Renal cortex interstitium (tissue), 15 donors: ENCODE measurements at places on chromosomes 16 and 17. TPM values are rescaled to one million over a fixed set of nuclear protein-coding genes. Genes with fewer than 3 reads are reported as not detected.

The GNGT2 gene
- polyA plus RNA-seq: 1.9 TPM

DNA sequence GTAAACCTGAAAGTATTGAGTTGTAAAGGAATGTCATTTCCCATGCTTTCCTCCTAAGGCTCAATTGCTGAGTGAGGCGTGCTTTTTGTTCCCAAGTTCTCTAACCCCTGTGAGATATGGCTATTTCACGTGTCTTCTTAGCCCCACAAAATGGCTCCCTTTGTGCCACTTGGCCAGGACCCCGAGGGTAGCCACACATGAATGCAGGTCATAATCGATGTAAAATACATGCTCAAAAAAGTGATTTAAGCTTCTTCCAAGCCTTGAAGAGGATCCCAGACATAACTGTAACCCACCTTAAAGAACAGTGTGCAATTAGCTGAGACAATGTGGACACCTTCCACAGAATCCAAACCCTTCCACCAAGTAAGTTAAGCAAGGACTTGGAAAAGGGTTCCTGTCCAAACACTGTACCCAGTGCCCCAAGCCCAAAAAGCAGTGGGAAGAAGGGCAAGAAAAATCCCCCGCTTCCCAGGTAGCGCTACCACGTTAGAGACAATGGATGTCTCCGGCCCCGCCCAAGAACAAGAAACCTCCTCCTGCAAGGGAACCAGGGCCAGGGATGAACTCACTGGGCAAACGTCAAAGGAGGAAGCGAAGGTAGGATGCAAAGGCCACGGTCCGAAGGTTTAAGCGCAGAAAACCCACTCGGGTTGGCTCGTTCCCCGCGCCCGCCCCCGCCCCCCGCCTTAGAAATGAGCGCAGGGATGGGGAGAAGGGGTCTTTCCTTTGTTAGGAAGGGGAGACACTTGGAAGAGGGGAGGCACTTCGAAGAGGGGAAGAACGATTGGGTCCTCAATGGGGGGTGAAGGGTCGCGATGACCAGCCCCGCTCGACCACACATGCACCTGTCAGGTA lies 1.2 kb downstream of the JPT1 start:
- DNase-seq: peak; percentile 17

The EVI2A gene
- 1.5 TPM for polyA plus RNA-seq

GRCh38 chr17:30568117-30568430 lies 90.9 kb downstream of the GOSR1 start:
- no peak for DNase-seq

- DNase-seq: no peak
Observed at GRCh38 chr17:9225305-9226101, 204.2 kb downstream of the NTN1 start.

The KRT40 gene
- not detected for polyA plus RNA-seq

- no peak for DNase-seq
Observed at GRCh38 chr17:66474806-66475497, 172.5 kb downstream of the PRKCA start.

GRCh38 chr16:12406926-12407690 lies 396.6 kb downstream of the CPPED1 start:
- DNase-seq: no peak

- DNase-seq: no peak
Observed at GRCh38 chr16:68486502-68487202, 38.3 kb upstream of the SMPD3 start.

The NPIPB9 gene
- 1.7 TPM for polyA plus RNA-seq

The RUSF1 gene
- 86.3 TPM for polyA plus RNA-seq

DNA sequence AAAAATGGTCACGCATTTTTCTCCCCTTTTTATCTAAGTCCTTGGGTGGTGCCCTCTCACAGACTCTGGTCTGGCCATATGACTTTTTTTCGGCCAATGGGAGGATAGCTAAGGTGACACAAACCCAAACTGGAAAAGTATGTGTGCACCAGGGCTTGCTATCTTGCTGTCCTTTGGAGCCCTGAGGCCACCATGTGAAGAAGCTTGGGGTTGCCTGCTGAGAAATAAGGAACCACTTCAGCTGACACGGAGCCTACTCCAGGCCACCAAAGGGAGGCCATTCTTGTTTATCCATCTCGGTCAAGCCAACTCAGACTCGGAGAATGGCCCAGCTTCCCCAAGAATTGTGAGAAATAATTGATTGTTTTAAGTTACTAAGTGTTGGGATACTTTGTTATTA lies 111.4 kb upstream of the ZFHX3 start:
- no peak for DNase-seq

The SMIM36 gene
- not detected for polyA plus RNA-seq

GRCh38 chr16:13110124-13110796 lies 208.9 kb downstream of the SHISA9 start:
- peak; percentile 65 for DNase-seq

- DNase-seq: no peak
Observed at GRCh38 chr16:88479793-88480760, 27.0 kb downstream of the ZFPM1 start.
